ENCODE measurements at places on chromosomes 1 and 21.

DNA sequence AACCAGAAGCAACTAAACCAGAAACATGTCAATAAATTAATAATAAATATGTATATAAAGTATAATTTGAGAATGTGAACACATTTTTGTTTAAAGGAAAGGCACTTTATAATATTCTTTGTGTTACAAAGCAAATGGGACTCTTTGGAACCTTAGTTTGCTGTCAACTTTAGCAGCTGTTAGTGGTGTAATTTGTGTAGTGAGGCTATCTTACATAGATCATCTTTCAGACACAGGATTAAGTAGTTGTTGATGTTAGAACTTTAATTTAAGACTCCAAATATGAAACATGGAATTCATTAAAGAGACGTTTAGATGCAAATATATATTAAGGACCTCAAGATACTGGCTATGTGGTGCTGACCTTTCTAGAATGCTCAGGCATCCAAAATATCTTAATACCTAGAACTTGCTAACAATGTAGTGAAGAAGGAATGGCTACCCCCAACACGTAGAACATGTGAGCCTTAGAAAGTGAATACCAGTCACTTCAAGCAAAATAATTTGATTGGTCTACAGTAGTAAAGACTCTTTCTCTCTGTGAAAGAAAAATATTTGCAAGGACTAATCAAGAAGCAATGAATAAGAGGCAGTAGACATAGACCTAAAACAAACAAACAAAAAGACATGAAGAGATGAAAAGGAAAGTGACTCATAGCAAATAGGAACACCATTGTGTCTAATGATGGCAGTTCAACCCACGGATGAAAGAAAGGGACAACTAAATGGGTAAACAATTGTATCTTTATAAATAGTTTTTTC is 811.4 kb downstream of the USP25 start:
- no peak overlapping the region for H3K4me3 ChIP-seq
- H3K36me3 ChIP-seq = no peaks in the 10 kb centered on the region
- no peaks in the 10 kb centered on the region for H3K27me3 ChIP-seq

DNA sequence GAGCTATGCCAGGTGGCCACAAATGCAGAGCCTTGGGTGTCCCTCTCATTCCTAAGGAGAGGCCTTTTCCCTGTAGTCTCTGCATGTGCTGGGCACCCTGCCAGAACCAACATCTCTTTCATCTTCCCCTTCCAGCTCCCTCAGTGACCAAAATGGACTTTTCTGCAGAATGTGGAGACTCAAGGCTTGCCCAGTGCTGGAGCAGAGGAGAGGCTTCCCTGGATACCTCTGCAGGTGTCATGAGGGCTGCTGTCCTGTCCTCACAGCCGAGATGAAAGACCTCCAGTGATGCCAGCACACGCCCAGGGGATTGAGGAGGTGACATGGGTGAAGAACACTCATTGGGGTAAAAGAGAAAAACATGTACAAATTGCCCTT is 347.0 kb upstream of the AJAP1 start:
- DNase-seq = no peak
- H3K36me3 ChIP-seq = no peaks in the 10 kb centered on the region
- no peaks in the 10 kb centered on the region for H3K4me1 ChIP-seq
- H3K4me3 ChIP-seq = no peak overlapping the region
- H3K27ac ChIP-seq = no peak overlapping the region
- H3K27me3 ChIP-seq = peaks cover 21% of the 10 kb centered on the region

DNA sequence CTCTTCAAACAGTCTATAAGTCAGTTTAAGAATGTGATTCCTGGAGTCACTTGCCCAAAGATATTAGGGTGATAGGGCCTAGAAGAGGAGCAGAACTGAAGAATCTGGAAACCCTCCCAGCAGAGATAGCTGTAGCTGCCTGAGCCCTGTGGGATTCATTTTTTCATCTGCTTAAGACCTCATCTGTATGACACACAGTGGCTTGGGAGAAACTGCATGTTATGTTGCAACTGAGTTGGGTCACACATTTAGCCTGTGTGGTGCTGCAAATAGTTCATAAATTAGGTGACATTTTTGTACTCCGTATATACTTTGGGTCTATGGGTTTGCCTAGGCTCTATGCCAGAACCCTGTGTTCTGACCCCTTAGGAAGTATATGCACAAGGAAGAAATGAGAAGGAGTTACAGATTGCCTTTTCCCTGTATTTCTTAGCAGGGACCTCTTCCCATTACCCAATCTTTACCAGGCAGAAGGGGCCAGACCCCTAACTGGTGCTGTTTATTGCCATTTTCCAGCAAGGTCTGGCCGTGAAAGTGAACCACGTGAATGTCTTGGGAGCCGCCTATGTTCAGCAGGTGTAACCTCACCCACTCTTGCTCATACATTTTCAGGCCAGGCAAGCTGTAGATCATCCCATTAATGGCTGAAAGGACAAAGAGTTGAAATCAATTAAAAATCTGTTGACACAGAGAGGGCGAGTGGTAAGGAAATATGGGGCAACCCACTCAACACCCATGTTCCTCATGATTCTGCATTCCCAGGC is 41.9 kb upstream of the SLC19A2 start:
- H3K4me1 ChIP-seq = no peaks in the 10 kb centered on the region
- H3K27ac ChIP-seq = no peak overlapping the region
- no peak overlapping the region for H3K4me3 ChIP-seq

GRCh38 chr1:96651517-96651916 is 70.1 kb upstream of the PTBP2 start:
- no peak overlapping the region for H3K4me3 ChIP-seq
- H3K4me1 ChIP-seq = no peaks in the 10 kb centered on the region
- no peak overlapping the region for H3K27ac ChIP-seq
- peaks cover 36% of the 10 kb centered on the region for H3K27me3 ChIP-seq

DNA sequence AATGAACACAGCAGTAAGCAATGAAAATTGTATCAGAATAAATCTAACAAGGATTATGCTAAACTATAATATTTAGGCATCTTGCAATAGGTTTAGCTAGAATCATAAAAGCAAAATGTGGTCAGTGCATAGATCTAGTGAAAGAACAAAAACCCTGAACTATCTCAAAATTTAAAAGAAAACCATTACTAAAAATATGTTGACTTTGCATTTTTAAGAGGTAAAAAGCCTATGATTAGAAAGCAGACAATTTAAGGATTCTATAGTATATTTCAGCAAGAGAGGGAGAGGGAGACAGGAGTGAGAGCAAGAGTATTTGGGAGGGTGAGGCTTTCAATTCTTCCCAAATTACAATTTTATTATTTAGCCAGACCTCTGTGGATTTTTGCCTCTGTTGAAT is 219.4 kb downstream of the TTLL7 start:
- no peaks in the 10 kb centered on the region for H3K36me3 ChIP-seq
- H3K27me3 ChIP-seq = no peaks in the 10 kb centered on the region
- H3K4me1 ChIP-seq = no peaks in the 10 kb centered on the region
- H3K4me3 ChIP-seq = no peak overlapping the region
- H3K27ac ChIP-seq = no peak overlapping the region
